ENCODE measurements at places on chromosomes 12 and 14.

GRCh38 chr12:79298506-79298905 is 392.3 kb downstream of the PAWR start:
- DNase-seq, result no peak

DNA sequence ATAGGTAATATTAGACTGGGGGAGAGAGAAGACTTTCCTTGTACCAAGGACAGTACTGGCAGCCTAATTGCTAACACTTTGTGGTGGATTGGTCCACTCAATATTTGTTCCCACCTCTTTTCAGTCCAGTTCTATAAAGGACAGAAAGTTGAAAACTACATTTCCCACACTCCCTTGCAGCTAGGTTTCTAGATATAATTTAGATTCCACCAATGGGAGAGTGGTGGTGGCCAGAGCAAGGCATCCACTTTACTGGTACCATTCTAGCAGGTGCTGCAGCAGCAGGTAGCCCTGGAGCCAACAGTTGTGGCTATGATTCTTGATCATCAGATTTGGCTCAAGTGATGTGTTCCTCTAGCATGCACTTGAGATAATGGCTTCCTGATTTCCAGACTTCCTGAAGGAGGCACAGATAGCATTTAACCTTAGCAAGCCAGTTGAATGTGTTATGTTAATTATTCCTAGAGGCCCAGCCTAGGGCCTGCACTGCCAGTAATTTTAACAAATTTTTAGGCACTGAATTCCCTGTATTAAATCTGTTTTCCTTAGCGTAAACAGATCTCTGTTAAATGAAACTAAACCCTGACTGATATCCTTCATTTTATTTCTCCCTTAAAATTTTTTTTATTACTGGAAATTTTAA is 24.4 kb downstream of the SLC38A1 start:
- DNase-seq, result no peak

DNA sequence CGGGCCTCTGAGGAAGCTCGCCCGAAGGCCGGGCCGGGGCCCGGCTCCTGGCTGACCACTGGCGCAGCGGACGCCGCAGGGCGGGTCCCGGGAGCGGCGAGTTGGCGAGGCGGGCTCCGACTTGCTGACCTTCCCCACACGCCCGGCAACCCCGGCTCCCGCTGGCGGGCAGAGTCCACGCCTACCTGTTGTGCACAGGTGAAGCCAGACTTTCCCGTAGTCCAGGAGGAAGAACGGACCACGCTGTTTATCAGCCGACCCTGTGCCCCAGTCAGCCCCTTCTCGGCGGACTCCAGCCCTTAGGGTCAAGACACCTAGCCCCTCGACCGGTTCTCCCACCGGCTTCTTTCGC is 407 bp downstream of the HEATR5A start:
- no peak for DNase-seq

DNA sequence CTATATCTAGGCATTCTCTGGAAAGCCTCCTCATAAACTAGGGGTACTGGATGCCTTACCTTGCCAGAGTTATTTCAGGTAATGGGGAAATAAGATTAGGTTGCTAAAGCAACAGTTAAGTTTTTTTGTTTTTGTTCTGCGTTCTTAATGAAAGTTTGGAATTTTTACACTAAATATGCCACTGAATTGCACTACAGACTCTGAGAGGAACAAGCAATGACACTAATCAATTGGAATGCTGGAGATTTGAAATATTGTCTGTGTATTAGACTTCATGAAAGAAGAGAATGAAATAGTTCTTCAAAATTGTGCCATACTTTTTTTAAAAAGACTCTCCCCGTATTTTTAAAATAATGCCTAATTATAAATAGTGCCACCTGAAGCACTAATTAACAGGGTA is 287.8 kb downstream of the NAV3 start:
- DNase-seq, result no peak

GRCh38 chr14:104926619-104927431 is 2.1 kb downstream of the PLD4 start:
- DNase-seq, result no peak

DNA sequence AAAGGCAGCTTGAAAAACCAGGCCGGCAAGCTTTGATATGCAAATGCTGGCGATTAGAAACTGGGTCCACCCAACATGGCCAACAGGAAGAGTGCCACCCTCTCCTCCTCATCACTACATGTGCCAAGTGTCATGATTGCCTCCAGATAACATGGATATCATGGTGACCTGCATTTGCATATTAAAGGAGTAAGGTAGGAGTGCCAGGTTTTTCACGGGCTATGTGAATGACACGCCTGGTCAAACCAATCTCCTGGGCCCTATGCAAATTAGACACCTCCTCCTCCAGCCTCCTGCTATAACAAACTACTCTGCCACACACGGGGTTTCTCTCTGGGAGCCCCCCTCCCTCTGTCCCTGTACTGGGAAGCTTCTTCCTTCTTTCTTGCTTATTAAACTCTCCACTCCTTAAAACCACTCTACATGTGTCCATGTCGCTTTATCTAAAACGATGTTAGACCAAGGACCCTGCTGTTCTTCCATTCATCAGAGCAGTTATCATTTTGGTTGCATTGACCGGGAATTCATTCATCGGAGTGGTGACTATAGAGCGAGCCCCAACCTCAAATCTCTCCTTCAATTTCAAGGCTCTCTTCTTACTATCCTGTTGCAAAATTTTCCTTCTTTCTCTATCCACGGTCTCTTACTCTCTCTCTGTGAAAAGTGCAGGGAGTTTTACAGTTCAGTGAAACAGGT is 27.5 kb downstream of the APOBEC1 start:
- no peak for DNase-seq

- no peak for DNase-seq
These were observed 178.3 kb downstream of the PRKD1 start for GRCh38 chr14:29749327-29749726.

DNA sequence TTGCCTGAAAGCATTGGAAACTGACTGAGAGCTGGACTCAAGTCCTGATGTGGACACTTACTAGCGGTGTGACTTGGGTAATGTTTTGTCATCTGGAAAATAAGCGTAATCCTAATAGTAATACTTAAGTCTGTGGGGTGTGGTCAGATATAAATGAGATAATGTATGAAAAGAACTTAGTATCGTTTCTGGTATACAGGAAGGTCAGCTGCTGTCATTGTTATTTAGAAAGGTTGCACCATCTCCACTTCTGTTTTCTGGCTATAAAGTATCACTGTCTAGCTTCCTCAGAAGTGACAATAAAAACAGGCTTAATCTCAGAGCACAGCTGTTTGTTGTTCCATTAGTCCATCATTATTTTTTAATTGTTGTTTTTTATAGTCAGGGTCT is 34.1 kb upstream of the TUBA1C start:
- no peak for DNase-seq

DNA sequence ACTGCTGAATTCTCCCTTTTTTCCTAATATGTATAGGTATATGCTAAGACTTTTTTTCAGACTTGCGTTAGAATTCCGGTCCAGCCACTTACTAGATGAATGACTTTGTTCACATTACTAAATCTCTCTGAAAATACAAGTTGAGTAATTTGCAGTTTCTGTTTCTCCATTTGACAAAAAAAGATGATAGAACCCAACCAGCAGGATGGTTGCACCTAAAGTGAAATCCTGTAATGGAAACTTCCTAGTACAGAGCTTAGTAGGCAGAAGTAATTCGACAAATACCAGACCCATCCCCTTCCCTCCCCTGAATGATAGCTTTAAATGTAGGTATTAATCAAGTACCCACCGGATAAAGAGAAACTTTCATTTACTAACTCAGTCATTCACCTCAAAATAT is 113.6 kb upstream of the RAP1B start:
- no peak for DNase-seq

DNA sequence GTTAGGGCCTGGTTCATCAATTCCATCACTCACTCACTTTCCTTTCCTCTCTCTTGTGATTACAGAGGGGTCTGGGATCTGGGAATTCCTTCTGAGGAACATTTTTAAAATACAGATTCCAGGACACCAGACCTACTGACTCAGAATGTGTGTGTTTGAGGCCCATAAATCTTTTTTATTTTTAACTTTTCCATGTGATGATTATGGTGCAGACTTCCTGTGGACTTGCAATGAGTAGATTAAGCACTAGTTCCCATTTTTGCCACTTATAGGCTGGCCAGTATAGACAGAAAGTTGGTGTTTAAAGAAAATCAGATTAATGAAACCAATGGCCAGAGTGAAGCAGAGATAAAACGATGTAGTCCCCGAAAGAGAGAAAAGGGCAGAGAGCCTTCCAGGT is 28.1 kb downstream of the SLC41A2 start:
- no peak for DNase-seq

- DNase-seq, result no peak
These were observed 9.2 kb downstream of the NID2 start for GRCh38 chr14:52059649-52060048.

DNA sequence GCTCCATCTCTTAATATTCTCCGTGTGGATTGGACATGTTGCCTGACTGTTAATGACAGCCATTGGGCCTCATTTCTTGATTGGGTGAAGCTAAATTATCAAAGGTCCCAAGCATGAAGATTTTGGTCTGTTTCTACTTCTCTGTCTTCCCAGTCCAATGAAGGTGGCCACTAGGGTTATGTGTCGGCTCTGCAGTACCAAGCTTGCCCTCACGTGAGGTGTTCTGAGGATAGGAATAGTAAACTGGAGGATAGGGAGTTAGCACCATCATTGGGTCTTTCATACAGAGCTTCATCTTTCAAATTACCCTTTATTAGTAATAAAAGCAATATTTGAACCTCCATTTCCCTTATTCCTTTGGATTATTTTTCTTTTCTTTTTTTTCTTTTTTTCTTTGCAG is 21.9 kb upstream of the BICD1 start:
- no peak for DNase-seq

- DNase-seq, result no peak
These were observed 16.6 kb downstream of the SMUG1 start for GRCh38 chr12:54172168-54172567.

DNA sequence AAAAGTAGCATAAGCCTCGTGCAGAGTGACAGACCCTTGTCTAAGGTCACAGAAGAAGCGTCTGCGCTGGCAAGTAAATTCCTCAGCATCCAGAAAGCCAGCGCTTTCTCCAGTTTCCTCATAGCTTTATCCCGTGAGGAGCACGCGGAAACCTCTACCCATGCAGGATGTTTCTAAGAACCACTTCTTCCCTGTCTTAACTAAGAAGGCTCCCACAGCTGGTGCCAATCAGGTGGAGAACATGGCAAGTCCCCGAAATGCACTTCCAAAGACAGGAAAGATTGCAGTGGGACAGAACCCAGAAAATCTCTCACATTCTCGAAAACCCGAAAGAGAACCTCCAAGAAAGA is 968 bp upstream of the ARID4A start:
- DNase-seq, result no peak

GRCh38 chr12:60872850-60873713 is 1277.3 kb downstream of the SLC16A7 start:
- DNase-seq, result no peak

- no peak for DNase-seq
These were observed 10.6 kb downstream of the PAPOLA start for GRCh38 chr14:96512602-96513397.
